ENCODE measurements at places on chromosomes 16 and 17.

DNA sequence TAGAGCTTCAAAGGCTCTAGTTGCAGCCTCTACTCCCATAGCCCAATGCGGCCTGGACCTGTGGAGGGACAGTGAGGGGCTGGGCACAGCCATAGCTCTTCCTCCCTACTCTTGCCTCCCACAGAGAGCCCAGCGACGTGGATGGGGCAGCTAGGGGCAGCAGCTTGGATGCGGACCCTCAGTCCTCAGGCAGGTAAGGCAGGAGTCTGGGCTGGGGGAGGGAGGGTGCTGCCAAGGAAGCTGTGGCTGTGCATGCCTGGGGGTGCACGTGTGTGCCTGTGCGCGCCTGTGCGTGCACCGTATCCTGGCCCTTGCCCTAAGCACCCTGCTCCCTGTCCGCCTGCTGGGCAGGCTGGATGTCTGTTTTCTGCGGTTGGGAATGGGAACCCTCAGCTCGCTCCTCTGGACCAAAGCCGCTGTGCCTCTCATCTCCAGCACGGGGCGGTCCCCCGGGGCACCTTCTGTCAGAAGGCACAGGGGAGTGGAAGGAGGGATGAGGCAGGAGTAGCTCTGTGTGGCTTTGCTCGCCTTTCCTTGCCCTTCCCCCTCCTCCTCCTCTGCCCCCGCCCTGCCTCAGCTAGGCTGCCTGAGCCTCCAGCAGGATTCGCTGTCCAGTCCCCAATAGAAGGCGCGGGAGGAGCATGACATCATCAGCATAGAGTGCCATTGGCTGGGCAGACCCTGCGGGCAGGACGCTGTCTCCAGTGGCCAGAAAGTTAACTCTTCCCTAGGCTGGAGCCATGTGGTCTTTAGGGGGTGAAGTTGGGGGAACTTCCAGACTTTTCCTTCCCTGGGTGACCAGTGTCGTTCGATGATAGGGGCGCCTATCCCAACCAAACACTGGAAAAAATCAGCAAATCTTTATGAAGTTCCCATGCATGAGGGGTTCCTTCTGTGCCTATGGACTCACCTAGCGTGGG lies 797 bp downstream of the PRCD start:
- peak; percentile 39 for DNase-seq

- DNase-seq: peak; percentile 85
Measured at GRCh38 chr17:77449908-77450741, 309.4 kb downstream of the SEC14L1 start.

- DNase-seq: no peak
Measured at GRCh38 chr16:25676820-25677219, 14.9 kb upstream of the HS3ST4 start.

- no peak for DNase-seq
Measured at GRCh38 chr16:52568495-52568894, 21.6 kb upstream of the TOX3 start.

DNA sequence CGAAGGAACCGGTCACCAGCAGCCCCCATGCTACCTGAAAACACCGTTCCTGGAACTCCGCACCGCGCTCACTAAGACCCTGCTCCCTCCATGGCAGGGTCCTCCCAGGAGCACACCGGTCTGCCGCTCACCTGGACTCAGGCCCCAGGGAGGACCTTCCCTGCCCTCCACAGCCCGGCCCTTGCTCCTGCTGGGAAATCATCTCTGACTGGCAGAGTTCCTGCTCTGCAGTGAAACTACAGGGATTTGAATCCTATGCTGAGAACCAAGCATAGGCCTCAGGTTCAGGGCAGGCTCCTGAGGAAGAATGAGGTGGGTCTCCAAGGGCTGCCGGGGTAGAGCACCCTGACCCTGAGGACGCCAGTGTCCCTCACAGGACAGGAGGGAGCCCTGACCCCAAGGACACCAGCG lies 88.5 kb downstream of the KCNJ12 start:
- DNase-seq: no peak

- peak; percentile 58 for DNase-seq
Measured at GRCh38 chr16:566475-567372, at the start of gene NHLRC4. TSS of gene NHLRC4 (plus strand) at chr16:567005. CDS start at chr16:568048, 1,043 bp downstream.

DNA sequence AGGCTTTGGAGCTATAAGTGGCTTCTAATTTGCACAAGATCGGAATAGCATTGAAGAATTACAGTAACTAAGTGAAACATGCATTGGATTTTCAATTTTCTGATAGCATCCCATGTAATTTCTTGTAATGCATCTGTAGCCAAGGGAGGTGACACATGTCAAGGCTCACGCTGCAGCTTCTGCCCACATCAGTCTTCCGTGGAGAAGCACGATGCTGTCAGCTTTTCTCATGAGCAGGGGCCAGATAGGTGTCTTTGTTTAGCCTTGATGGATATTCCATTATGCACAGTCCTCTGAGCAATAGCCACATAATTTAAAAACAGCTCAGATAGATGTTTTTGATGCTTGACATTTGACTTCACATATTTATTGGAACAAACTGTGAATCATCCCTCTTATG lies 1046.9 kb upstream of the EEF2KMT start:
- DNase-seq: no peak

GRCh38 chr17:64005734-64006167 lies 7.6 kb downstream of the PRR29 start:
- no peak for DNase-seq

- no peak for DNase-seq
Measured at GRCh38 chr17:13957636-13958035, 111.7 kb upstream of the COX10 start.

DNA sequence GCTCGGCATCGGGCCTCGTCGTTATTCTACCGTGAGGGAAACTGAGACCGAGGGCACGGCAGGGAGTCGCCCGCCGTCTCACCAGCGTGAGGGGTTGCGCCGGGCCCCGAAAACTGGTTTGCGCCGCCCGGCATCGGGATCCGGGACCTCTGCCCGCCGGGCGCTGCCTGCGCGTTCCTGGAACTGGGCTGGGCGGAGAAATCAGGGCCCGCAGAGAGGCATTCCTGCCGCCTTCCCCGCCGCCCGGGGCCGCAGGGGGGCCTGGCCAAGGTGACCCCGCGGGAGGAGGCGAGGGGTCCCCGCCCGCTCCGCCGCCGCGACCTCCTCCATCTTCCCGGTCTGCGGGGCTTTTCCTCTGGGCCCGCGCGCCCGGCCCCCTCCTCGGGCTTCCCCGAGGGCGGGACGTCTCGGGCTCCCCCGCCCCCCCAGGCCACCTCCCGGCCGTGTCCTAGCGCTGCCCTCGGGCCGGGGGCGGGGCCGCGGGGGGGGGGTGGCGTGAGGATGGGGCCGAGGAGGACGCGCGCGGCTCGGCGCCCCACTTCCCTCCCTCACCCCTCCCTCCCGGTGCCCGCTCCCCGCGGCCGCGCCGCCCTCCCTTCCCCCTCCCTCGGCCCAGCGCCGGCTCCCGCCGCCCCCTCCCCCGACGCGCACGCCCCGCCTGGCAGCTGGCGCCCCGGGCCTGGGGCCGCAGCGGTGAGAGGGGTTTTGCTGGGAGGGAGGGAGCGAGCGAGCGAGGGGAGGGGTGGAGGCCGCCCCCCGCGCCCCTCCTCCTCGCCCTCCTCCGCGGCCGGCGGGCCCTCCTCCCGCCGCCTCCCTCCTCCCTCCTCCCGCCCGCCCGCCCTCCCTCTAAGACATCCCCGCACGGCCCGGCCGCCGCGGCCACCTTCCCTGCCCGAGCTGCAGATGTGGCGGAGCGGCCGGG lies at the start of gene GLIS2:
Gene GLIS2 (plus strand): TSS at position 882 of the 922 bp plus-strand sequence. CDS start 16,214 bp downstream, outside the sequence.
- no peak for DNase-seq

- peak; percentile 44 for DNase-seq
Measured at GRCh38 chr17:76145231-76146052, 4.4 kb upstream of the FOXJ1 start.

DNA sequence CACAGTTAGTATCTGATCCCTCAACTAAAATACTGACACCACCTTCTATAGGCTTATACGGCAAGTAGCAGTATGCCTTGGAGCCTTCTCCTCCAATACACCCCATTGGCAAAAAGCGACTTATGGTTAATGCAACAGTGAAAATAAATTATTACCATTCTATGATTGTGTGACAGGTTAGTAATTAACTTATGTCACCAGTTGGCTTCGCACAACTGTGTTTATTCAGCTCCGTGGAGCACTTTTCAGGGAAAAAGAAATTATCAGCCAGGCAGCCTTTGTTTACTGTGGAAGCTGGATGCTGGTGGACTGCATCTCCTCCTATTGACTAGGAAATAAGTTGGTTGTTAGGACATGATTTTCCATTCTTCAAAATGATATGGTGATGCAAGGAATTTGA lies 833.8 kb upstream of the RBFOX1 start:
- DNase-seq: no peak

GRCh38 chr17:8621585-8621984 lies 8.9 kb downstream of the MYH10 start:
- peak; percentile 24 for DNase-seq

DNA sequence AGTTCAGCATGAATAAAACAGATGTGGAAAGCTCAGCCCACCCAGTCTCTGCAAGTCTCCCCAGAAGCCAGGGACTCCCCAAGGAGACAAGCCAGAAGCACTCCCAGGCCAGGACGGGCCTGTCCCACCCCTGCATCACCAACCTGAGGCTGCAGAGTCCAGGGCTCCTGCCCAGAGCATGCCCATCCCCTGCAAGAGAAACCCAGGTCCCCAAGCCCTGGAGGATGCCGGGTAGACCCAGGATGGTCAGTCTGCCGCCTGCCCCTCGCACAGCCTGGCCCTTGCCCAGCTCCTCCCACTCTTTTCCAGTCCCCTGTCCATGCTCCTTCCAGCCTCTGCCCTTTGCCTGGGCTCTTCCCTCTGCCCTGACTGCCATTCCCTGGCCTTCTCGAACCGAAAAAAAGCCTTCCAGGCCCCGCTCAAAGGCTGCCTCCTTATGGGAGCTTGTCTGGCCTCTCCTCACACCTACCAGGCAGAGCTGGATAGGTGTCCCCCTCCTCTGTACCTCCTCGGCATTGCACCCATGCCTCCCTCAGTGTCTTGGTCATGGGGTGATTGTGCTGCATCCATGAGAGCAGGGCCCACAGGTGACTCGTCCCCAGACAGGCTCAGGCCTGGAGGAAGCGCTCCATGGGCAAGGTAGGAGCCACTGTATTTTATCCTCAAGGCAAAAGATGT lies 44.8 kb downstream of the BEAN1 start:
- DNase-seq: no peak

GRCh38 chr17:39365242-39365641 lies 36.2 kb downstream of the FBXL20 start:
- DNase-seq: no peak

- DNase-seq: no peak
Measured at GRCh38 chr16:31093132-31093703, 1.4 kb downstream of the VKORC1 start.

DNA sequence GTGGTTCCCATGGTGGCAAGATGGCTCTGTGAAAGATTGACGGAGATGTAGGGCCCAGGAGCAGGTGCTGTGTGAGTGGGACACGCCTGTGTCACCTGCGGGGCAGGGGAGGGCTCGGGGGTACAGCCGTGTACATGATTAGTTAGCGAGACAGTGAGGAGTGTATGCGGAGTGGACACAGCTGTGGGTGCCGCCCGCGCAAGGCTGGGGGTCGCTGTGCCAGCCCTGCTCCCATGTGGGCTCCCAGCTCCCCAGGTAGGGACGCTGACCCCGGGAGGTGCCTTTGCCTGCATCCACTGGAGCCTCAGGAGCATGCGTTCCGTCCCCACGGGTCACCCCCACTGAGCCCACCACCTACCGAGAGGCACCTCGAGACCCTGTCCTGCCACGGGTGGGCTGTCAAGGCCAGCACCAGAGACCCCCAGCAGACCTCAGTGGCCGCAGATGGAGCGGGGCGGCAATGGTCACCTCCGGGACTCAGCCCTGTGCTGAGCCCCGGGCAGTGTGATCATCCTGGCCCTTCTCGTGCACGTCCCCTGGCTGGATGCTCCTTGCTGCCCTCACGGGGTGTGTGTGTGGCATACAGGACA lies 7.4 kb downstream of the CAPN15 start:
- DNase-seq: no peak

- no peak for DNase-seq
Measured at GRCh38 chr16:22216191-22216831, 10.2 kb downstream of the EEF2K start.

DNA sequence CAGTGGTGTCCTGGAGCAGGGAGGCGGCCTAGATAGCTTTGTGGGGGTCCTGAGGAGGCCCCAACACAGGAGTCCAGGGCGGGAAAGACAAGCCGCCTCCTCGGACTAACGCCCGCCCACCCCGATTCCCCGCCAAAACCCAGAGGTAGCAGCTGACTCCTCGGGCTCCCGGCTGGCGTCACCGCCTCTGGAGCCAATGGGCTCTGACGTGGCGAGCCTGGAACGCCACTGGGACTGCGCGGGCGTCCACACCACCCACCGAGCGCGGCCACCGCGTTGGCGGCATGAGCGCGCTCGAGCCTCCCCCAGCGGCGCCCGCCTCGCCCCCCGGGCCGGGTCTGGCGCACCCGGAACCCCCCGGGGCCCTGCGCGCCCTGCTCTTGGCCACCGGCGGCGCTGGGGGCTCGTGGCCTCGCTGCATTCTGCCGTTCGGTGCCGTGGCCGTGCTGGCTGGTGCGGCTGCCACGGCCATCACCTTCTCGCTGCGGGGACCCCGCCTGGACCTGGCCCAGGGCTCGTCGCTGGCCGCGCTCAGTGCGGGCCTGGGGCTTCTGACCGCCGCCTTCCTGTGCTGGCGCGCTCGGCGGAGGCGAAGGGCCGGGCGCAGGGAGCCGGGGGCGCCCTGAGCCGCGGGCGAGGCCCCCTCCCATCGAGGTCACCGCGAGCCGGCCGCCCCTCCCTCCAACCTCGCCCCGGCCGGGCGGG lies 3.4 kb upstream of the NTN3 start:
- peak; percentile 48 for DNase-seq

- DNase-seq: no peak
Measured at GRCh38 chr16:21603928-21604327, 4.6 kb downstream of the METTL9 start.

- no peak for DNase-seq
Measured at GRCh38 chr16:66128371-66128770, 238.1 kb upstream of the CDH5 start.

DNA sequence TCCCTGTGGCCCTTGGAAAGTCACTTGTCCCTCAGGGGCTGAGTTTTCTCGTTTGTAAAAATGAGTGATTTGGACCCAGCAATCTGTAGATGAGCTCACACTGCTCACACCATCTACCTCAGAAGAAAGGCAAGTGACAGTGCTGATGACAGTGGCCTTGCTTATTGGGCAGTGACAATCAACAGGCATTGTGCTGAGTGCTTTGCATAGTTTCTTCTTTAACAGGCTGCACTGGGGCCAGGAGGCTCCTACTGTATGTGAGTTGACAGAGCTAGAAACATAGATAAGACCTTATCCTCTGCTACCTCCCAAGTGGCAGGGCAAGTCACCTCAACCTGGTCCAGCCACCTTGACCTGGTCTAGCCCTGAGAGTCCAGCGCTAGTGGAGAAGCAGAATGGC lies 29.7 kb upstream of the SLC12A3 start:
- DNase-seq: no peak

DNA sequence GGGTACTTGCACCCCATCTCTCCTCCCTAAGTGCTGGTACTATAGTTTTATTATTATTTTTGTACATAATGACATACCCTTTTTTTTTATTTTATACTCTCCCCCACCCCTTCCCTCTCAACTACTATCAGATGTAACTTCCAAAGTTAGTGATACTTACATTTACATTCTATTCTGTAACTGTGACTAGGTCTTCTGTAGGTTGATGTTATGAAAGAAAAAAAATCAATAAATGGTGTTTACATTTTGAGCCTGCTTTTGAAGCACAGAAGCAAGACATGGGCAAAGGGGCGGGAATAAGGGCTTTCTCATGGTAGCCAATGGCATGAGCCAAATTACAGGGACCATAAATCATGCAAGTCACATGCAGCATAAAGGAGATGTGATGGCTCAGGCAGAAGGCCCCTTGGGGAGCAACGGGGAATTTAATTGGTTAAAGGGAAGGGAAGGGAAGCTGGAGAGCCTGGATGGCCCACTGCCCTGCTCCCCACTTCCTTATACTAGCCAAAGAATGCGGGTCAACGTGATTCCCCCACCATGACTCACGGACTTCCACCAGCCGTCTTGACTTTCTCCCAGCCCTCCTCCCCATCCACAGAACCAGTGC lies 2.4 kb upstream of the ACSF2 start:
- no peak for DNase-seq
